ENCODE measurements at places on chromosomes 13 and 19.

- DNase-seq, result peak; percentile 33
Observed at GRCh38 chr13:98505217-98505616, 71.7 kb downstream of the STK24 start.

DNA sequence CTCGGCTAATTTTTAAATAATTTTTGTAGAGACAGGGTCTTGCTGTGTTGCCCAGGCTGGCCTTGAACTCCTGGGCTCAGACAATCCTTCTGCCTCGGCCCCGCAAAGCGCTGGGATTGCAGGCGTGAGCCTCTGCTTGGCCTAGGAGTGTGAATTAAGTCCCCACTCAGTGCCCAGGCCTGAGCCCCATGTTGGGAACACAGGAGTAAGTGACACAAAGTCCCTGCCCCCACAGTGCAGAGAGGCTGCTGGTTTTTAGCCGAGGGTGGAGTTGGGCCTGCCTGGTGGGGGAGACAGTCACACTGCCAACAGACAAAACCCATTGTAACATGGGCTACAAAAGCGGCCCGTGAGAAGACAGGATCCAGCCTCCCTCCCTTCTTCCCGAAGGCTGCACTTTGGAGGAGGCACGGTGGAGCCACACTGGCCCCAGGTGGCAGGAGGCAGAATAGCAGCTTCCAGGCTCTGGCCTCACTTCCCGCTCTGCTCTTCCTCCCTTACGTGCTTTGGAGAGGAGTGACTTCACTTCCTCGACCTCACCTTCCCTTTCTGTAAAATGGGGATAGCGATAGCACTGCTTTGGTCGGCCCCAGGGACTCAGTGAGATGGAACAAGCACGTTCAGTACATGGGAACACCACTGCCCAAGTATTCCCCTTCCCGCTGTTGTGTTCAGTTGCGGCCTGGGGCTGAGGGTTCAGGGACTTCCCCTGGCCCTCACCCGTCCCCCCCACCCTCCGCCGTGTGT is 15.2 kb upstream of the EHD2 start:
- DNase-seq, result peak; percentile 80

- no peak for DNase-seq
Observed at GRCh38 chr19:5479958-5480357, 24.7 kb downstream of the ZNRF4 start.

GRCh38 chr13:111042661-111043226 is 72.4 kb upstream of the ARHGEF7 start:
- DNase-seq, result no peak

GRCh38 chr19:51726049-51726448 is 2.3 kb upstream of the HAS1 start:
- no peak for DNase-seq

DNA sequence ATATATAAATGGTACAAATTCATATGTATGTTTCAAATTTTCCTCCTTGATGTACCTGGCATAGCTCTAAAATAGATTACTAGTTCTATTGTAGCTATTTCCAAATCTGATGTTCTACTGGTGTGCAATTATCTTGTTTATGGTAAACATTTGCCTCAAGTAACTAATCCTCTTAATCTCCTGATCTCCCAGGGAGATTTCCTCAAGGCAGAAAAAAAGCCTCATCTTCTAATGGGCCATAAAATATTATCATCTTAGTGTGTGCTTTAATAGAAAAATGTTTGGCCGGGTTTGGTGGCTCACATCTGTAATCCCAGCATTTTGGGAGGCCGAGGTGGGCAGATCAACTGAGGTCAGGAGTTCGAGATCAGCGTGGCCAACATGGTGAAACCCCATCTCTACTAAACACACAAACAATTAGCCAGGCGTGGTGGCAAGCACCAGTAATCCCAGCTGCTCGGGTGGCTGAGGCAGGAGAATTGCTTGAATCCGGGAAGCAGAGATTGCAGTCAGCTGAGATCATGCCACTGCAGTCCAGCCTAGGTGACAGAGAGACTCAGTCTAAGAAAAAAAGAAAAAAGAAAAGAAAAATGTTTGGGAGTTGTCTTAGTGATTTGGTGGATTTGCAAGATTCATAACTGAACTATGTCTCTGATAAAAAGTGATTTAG is 498.9 kb upstream of the SLITRK5 start:
- DNase-seq, result no peak

DNA sequence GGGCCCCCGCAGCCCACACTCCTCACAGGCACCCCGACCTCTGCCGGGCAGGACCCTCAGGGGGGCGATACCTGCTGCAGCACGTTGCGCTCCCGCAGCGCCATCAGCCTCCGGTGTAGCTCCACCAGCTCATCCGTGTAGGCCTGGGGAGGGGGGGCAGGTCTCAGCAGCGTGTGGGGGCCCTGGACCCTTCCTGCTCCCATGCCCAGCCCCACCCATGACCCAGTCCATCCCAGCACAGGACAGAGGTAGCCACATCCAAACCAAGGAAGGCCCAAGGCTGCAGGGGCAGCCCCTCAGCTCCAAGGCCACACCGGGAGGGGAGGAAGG is 66.5 kb downstream of the MLLT1 start:
- no peak for DNase-seq

GRCh38 chr13:49315756-49316482 is 68.2 kb downstream of the CDADC1 start:
- no peak for DNase-seq

- DNase-seq, result no peak
Observed at GRCh38 chr13:48603375-48603774, 50.4 kb upstream of the CYSLTR2 start.

GRCh38 chr13:49319951-49320350 is 72.2 kb downstream of the CDADC1 start:
- DNase-seq, result no peak

GRCh38 chr13:24050292-24050711 is 110.2 kb upstream of the SPATA13 start:
- no peak for DNase-seq

- DNase-seq, result no peak
Observed at GRCh38 chr19:10935371-10936059, 6.9 kb downstream of the TIMM29 start.

- DNase-seq, result peak; percentile 67
Observed at GRCh38 chr13:46387064-46387851, at the start of gene RUBCNL. Gene RUBCNL, minus strand, starts transcription at chr13:46387252. Its CDS starts 14,777 bp downstream, at chr13:46372475.

All from activated CD4-positive, alpha-beta T cell treated with anti-CD3 and anti-CD28 coated beads for 36 hours (primary cell).